Stimulated activated CD4-positive, alpha-beta T cell treated with anti-CD3 and anti-CD28 coated beads, TNF-alpha, amount 100 ng/mL, for 4 hours (primary cell): ENCODE measurements at places on chromosomes 3 and 15.

- no peak for DNase-seq
These were observed 945.1 kb downstream of the IGSF11 start for GRCh38 chr3:118089563-118089962.

- DNase-seq = no peak
These were observed 39.0 kb downstream of the UNC13C start for GRCh38 chr15:54017251-54017650.

- DNase-seq = peak; percentile 49
These were observed 1.1 kb downstream of the CELSR3 start for GRCh38 chr3:48661501-48662144.

- DNase-seq = no peak
These were observed 162.7 kb downstream of the MAGI1 start for GRCh38 chr3:65876028-65876420.

GRCh38 chr3:148790851-148791735, 36.5 kb upstream of the CPB1 start:
- no peak for DNase-seq

GRCh38 chr15:44738340-44738984, 2.1 kb downstream of the TRIM69 start:
- no peak for DNase-seq

- no peak for DNase-seq
These were observed 46.2 kb downstream of the CTDSPL start for GRCh38 chr3:37907906-37908305.

DNA sequence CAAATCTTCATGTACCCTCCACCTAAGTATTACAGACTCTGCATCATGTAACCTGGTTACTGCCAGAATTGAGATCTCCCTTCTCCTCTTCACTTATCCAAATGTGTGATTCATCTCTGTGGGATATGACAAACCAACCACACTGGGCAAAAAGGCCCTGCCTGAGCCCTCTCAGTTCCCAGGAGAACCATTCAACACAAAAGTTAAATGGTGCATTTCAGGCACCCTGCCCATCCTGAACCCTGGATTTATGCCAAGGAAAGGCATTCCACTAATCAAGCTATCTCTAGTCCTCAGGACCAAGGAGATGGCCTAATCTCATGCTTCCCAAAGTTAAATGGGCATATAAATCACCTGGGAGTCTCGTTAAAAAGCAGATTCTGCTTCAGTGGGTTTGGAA, 108.5 kb downstream of the TNIK start:
- no peak for DNase-seq
